Stimulated activated CD8-positive, alpha-beta memory T cell treated with anti-CD3 and anti-CD28 coated beads, Interleukin-4, amount 100 ng/mL, for 1 hour (primary cell): ENCODE measurements at places on chromosomes 2 and 18.
A peak's percentile ranks its signal among the peaks of the same experiment; 100 is the strongest.

- DNase-seq: no peak
These were observed 8.4 kb downstream of the SP5 start for GRCh38 chr2:170723446-170723958.

DNA sequence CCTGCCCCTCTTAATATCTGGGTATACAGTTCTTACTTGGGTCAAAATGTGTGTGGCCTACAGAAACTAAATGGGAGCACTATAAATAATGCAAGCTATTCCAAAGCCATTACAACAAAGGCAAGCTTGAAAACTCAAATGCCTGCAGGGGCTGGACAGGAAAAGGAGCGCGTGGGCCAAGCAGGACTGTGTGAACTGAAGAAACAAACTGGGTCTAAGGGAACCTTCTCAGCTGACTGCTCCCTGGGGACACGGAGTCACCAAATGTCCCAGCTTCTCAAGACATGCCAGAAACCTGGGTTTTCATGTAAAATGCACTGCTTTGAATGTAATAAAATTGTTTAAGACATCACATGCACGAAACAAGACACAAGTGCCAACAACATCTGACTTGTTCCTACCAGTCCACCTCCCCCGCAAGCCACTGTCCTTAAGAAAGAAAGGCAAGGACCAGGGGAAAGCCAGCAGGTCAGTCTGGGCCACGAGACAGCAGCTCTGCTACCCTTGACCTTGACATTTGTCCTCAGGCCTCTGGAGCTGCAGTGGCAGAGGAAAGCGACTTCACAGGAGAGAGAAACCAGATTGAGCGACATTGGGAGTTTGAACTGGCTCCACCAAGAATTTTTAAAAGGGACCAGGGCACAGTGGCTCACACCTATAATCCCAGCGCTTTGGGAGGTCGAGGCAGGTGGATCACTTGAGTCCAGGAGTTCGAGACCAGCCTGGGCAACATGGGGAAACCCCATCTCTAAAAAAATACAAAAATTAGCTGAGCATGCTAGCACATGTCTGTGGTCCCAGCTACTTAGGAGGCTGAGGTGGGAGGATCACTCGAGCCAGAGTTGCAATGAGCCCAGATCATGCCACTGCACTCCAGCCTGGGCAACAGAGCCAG is 89.7 kb upstream of the SH3BP4 start:
- no peak for DNase-seq

DNA sequence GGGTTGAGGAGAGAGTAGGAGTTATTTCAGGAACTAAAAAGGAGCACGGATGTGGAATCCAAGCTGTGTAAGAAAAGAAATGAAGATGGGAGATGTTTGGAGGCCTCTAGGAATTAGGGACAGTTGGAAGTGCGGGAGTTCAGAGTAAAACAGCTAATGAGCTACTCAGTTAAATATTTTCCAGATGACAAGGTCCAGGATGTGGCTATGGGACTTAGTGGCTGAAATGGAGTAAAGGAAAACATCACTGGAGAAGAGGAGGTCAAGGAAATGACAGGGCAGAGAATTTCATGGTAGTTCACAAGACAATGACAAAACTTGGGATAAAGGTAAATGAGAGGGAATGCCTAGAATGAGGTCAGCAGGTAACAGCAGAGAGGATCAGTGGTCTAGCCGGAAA is 13.0 kb downstream of the GPR155 start:
- no peak for DNase-seq

GRCh38 chr18:75727456-75727855 is 300.0 kb upstream of the SMIM21 start:
- no peak for DNase-seq

- DNase-seq: no peak
These were observed 914 bp upstream of the IWS1 start for GRCh38 chr2:127527001-127527804.

DNA sequence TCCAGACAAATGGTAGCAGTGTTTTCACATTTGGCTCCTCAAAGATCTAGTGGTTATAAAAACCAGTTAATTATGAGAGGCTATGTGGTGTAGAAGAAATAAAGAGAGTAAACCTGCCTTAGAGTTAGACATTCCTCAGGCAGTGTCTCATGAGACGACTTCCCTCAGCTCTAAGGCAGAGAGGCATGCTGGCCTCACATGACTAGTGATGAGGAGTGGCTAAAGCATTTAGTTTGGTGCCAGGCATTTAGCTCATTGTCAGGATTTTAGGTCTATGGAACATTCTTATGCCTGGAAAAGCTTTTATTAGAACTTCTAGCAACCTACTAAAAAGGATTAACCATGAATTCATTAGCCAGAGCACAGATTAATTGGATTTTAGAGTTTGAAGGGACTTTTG is 90.3 kb downstream of the RPRM start:
- no peak for DNase-seq

GRCh38 chr18:30439174-30439573 is 603.4 kb downstream of the DSC3 start:
- DNase-seq: no peak

GRCh38 chr2:15006667-15007066 is 374.1 kb downstream of the LRATD1 start:
- no peak for DNase-seq

GRCh38 chr2:101038455-101039255 is 36.6 kb downstream of the RPL31 start:
- no peak for DNase-seq

DNA sequence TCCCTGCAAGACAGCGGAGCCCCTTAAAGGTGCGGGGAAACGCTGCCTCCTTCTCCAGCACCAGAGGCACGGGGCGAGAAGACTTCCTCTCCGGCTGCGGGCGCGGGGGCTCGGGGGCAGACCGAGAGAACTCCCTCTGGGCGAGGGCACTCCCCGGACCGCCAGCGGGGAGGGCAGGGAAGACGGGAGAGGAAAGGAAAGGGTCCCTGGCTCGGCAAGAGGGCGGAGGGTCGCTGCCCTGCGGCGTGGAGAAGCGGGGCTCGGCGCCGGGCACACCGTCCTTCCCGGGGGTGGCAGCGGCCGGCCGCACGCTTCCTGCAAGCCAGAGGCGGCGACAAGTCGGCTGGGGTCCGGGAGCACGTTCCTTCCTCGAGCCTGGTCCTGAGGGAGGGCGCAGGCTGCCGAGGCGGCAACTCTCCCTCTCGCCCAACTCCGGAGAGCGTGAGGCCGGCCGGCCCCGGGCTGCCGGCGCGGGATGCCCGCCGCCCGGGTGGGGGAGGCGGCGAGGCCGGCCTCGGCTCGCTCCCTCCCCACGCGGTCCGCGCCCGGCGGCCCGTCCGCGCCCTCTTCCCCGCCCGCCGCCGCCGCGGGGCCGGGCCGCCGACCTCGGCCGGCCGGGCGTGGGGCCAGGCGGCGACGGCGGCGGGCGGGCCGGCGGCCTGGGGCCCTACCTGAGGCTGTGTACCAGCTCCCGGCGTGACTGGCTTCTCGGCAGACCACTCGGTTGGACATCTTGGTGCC is 1.1 kb downstream of the MEMO1 start:
- peak; percentile 9 for DNase-seq

- no peak for DNase-seq
These were observed 3.8 kb downstream of the TTC39C start for GRCh38 chr18:24018299-24018886.

GRCh38 chr2:53740170-53740569 is 27.4 kb upstream of the CHAC2 start:
- DNase-seq: no peak

DNA sequence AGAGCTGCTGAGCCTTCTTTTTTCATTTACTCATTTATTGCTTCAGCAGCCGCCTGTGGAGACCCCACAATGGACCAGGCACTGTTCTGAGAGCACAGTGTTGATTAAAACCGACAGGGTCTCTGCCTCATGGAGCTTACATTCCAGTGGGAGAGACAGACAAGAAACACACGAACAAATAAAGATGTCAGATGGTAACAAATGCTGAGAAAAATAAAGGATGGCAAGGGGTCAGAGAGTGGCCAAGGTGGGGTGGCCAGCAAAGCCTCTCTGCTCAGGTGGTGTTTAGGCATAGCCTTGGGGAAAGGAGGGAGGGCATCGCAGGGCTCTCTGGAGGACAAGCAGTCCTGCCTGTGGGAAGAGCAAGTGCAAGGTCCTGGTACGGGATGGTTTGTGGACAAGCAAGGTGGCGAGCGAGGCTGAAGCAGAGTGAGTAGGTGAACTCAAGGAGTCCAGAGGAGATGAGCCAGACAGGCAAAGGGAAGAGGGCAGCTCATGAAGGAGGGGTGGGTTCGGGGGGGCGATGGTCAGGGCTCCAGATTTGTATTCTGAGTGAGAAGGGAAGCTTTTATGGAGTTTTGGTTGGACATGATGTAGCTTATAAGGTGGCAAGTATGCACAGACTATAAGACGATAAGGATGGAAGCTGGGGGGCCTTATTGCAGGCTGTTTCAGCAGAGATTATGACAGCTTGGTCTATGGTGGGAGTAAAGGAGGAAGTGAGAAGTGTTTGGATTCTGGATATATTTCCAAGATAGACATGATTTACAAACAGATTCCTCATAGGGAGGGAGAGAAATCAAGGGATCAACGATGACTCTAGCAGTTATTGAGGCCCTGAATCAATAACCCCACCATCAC is 8.8 kb upstream of the ITGB6 start:
- no peak for DNase-seq

DNA sequence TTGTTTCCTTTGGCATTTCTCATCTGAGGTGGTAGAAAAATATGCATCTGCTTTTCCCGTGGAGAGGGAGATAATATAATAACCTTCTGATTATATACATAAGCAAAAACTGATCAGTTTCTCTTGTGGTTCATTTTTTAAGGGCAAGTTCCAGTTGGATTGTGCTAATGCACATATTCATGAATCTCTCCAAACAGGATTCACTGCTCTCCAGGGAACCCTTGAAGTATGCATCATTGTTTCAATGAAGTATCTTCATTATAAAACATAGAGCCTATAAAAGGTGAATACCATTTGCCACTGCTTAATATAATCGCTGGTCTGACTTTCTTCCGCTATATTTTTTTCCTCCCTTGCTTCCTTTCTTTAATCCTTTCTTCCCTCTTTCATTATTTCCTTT is 384.7 kb downstream of the FIGN start:
- no peak for DNase-seq

- no peak for DNase-seq
These were observed 6.3 kb downstream of the C2orf81 start for GRCh38 chr2:74414881-74415761.

DNA sequence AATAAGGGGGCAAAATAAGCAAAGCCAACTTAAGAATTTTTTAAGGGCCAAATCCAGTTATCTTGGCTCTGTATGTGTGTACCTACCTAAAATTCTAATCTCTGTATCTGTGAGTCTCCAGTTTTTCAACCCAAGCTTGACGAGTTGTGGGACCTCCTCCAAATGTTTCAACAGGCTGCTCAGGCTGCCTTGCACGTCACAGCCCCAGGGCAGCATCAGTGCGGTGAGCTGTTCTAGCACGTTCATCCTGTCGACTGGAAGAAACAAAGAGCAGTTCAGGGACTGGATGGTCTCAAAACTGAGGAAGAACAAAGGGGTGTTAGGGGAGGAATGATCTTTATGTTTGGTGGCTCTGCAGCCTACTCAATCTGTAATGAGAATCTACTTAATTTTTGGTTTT is 29.4 kb downstream of the NLRC4 start:
- no peak for DNase-seq

DNA sequence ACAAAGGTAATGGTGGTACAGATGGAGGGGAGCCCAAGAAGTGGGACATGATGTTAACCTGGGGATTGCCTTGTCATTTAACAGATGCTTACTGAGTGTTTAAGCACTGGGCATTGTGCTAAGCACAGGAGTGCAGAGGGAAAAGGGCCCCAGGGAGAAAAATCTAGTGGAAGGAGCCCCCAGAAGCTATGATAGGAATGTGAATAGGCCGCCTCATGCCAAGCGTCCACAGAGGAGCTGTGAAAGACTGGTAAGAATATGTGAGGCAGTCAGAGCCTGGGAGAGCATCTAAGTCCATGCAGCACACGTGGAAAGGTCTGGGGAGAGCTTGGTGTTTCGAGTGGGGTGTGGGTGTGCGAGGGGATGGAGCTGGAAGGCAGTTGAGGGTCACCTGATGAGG is 5.5 kb downstream of the ZNF532 start:
- no peak for DNase-seq

- no peak for DNase-seq
These were observed 961 bp downstream of the RBM43 start for GRCh38 chr2:151260573-151261230.

GRCh38 chr18:55529581-55529980 is 58.4 kb downstream of the TCF4 start:
- no peak for DNase-seq

DNA sequence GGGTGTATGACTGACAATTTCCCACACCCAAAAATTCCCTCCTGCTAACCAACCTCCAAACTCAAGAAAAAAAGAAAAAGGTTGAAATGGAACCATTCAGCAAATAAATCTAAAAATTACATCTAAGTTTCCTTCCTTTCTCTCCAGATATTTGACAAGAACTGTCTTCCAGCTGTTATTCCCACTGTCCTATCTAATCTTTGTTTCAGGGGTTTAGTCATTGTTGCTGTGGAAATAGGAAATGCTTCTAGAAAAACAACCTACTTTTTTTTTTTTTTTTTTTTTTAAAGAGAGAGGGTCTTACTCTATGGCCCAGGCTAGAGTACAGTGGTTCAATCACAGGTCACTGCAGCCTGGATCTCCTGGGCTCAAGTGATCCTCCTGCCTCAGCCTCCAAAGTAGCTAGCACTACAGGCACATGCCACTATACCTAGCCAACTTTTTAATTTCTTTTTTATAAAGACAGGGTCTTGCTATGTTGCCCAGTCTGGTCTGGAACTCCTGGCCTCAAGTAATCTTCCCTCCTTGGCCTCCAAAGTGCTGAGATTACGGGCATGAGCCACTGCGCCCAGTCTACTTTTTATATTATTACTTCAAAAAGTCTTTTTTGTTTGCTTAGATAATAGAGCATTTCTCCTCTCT is 88.1 kb downstream of the ITSN2 start:
- no peak for DNase-seq

- no peak for DNase-seq
These were observed 9.2 kb upstream of the DNAH7 start for GRCh38 chr2:196077821-196078220.
